Panc1 (cell line): ENCODE measurements at places on chromosomes 7 and 10.

DNA sequence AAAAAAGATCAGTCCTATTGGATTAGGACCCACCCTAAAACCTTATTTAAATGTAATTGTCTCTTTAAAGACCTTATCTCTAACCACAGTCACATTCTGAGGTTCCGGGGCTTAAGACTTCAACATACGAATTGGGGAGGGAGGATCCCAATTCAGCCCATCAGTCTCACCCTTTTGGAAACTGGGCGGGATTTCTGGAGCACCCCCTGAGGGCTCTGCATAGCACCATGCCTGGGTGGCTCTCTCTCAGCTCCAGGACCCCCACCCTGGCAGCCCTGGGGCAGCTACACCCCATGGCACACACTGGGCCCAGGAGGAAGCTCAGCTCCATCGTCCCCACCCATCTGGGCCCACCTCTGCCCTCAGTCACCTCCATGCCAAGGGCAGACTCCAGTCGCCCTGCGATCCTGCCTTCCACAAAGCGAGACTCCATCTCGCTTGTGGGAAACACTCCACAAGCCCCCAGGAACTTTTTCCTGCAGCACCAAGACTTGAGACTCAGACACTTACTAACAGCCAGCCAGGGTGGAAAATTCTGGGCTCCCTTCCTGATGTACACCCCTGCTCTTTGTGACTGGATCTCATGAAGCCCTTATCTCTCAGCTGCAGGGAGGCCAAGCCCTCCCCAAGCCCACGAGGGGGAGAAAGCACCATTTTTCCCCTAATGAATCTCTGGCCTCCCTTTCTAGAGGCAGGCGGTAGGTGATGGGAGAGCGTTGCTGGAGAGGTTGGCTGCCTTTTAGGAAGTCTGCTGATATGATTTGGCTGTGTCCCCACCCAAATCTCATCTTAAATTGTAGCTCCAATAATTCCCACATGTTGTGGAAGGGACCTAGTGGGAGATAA is 90.8 kb upstream of the KDM7A start:
- DNase-seq: no peak

GRCh38 chr7:64811767-64812166 is 17.5 kb downstream of the ZNF138 start:
- no peak for DNase-seq

DNA sequence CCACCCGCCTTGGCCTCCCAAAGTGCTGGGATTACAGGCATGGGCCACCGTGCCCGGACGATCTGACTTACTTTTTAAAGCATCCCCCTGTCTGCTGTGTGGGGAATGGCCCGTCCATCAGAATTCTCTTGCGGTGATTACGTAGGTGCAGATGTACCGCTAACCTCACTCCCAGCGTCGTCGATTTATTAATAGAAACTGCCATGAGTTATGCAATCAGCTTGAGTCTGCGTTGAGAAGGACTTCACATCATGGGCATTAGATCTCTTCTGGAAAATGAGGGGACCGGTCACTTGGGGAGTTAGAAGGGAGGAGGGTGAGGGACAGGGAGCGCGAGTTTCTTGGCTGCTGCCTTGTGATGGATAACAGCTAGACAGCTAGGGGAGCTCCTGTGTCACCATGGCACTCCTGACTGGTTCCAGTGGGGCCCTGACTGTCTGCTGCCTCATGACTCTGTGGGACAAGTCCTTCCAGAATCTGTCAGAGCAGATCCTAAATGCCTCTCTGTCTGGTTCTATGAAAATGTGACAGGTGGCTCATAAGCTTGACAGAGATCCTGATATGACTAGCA is 35.2 kb downstream of the POR start:
- DNase-seq: no peak

GRCh38 chr10:69562731-69563254 is 10.4 kb downstream of the NEUROG3 start:
- no peak for DNase-seq

- DNase-seq: no peak
Measured at GRCh38 chr7:36131026-36131425, 22.0 kb upstream of the EEPD1 start.

- DNase-seq: no peak
Measured at GRCh38 chr7:8618441-8619070, 185.1 kb downstream of the NXPH1 start.

- DNase-seq: no peak
Measured at GRCh38 chr7:50310361-50310760, 5.8 kb downstream of the IKZF1 start.

GRCh38 chr7:6293202-6293601 is 20.8 kb upstream of the CYTH3 start:
- DNase-seq: no peak

- DNase-seq: no peak
Measured at GRCh38 chr10:70578371-70578947, 24.1 kb downstream of the PRF1 start.

DNA sequence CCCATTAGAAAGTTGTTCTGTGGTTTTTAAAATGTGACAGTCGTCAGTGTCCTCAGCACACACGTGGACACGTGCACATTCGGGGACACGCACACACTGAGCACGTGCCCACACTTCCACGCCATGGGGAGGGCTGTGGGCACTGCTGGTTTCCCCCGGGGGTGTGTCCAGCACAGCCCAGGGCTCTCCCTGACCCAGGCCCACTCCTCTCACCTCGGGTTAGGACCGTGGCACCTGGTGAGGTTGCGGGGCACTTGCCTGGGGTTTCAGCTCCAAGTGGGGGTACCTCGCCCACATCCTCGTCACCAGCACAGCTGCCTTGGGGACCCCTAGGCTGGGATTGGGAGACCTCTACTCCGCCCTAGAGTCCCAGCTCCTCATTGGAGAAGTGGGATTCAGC is 20.7 kb downstream of the GET4 start:
- no peak for DNase-seq

- no peak for DNase-seq
Measured at GRCh38 chr7:134022286-134022911, 104.7 kb upstream of the LRGUK start.

DNA sequence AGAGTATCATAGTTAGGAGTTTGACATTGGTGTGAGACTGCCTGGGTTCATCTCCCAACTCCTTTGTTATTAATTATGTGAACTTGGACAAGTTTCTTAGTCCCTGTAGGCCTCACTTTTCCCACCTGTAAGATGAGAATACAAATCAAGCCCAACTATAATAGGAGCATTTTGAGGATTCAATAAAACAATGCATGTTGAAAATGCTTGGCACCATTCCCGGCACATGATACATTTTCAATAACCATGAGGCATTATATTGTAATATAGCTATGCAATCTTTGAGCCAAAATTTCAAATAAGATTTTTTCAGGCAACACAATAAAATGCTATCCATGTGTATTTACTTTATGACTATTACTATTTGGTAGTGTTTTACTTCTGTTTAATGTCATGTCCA is 229.0 kb upstream of the SP4 start:
- DNase-seq: no peak

- DNase-seq: no peak
Measured at GRCh38 chr10:77550378-77550777, 87.2 kb downstream of the KCNMA1 start.

- no peak for DNase-seq
Measured at GRCh38 chr10:51950996-51951555, 251.7 kb upstream of the CSTF2T start.

DNA sequence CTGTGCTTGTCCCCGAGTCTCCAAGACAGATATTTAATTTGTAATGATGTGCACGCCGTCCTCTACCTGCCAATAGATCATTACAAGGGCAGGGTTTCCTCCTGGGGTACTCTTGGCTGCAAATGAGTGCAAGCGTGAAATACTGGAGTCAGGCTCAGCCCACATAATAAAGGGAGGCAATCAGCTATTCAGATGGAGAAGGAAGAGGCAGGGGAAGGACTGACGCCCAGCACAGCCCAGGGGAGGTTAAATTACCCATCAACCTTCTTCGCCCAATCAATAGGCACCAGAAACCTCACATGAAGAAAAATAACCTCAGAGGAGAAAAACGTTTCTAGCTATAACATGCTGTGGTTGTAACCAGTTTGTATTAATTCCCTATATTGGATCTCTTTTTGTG is 544.9 kb upstream of the ADARB2 start:
- DNase-seq: no peak

DNA sequence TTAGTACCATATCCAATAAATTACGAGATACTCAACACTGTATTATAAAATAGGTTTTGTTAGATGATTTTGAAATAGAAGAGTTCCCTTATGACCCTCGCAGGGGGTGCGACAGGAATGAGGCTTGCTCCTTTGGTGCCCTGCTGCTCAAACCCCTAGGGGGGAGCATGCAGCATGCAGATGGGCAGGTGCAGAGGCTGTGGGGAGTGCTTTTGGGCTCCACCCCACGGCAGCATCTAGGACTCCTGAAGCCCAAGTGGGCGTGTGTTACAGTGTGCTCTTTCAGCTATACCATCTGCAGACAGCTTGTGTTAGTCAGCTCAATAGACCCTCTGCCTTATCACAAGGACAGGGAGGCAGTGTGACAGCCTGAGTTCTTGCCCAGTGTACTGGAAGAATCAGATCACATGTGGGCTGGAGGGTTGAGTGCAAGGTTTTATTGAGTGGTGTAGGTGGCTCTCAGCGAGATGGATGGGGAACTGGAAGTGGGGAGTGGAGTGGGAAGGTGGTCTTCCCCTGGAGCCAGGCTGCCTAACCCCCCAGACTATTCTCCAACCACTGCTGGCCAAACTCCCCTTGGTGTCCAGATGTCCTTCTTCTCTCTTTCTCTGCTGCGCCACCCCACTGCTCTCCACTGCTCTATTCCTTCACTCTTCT is 3.1 kb upstream of the MRC1 start:
- no peak for DNase-seq

DNA sequence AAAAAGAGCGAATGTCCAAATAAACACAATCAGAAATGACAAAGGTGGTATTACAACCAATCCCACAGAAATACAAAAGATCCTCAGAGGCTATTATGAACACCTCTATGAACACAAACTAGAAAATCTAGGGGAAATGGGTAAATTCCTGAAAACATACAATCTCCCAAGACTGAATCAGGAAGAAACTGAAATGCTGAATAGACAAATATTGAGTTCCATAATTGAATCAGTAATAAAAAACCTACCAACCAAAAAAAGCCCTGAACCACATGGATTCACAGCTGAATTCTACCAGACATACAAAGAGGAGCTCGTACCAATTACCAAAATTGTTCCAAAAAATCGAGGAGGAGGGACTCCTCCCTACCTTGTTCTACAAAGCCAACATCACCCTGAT is 56.1 kb upstream of the ZNF800 start:
- DNase-seq: no peak

DNA sequence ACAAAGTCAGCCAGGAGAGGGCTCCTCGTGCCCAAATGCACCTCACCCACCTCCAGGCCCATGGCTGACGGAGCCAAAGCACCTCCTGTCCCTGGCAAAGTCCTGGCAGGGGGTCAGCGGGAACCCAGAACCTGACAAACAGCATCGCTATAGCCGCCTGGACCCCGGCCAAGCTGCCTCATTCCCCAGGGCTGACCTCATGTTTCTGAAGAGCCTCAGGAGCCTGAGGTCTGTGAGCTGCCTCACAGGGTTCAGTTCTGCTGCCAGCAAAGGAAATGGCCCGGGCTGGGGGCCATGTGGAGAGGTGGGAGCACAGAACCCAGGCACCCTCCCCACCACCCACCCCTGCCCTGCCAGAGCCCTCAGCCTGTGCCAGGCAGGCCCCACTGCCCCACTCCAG is 4.2 kb upstream of the NANOS1 start:
- no peak for DNase-seq

DNA sequence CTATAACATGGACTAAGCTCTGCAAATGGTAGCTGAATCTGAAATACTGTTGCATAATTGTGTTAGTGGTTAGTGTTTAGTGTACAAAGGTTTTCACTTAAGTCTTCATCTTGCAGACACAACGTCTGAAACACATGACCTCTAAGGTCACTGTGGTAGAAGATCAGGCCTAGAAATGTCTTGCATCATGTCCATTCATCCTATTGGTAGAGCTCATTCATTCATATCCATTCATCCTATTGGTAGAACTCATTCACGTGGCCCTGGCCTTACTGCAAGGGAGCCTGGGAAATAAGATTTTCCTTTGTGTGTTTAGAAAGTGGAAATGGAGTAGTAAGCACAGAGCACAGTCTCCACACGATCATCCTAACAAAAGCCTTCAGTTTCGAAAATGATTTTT is 485.8 kb downstream of the PLXNA4 start:
- no peak for DNase-seq

GRCh38 chr10:86047588-86047987 is 319.0 kb downstream of the GRID1 start:
- no peak for DNase-seq

DNA sequence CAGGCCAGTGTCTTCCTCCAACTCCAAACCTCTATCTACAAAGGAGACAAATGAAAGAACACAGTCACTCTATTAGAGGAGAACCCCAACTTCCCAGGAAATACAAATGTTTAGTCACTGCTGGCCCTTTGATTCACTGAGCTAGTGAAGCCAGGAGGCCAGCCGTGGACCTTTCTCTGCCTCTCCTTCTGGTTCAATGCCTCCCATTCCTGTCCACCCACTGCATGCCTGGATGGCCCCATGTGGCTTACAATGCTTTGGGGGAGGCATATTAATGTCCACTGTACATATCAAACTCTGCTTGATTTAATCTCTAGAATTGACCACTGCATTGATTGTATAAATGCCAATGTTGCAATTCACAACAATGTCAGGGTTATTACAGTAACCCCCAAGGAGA is 687.3 kb downstream of the KCNMA1 start:
- DNase-seq: no peak

GRCh38 chr7:8143151-8143874 is 118.7 kb downstream of the ICA1 start:
- no peak for DNase-seq

DNA sequence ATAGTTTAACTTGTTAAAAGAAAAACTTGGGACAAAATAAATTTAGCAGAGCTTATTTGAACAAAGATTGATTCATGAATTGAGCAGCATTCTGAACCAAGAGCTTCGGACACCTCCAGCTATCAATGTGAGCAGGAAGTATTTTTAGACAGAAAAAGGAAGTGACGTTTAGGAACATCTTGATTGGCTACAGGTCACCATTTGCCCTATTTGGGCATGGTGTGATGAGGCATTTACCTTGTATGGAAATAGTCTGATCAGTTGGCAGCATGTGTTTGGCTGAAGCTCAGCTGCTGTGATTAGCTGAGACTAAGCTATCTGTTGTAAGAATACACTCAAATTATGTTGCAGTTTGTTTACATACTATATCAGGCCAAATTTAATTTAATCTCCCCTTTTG is 185.1 kb downstream of the ATRNL1 start:
- DNase-seq: no peak

- DNase-seq: no peak
Measured at GRCh38 chr10:90635111-90635765, 222.6 kb downstream of the HTR7 start.

DNA sequence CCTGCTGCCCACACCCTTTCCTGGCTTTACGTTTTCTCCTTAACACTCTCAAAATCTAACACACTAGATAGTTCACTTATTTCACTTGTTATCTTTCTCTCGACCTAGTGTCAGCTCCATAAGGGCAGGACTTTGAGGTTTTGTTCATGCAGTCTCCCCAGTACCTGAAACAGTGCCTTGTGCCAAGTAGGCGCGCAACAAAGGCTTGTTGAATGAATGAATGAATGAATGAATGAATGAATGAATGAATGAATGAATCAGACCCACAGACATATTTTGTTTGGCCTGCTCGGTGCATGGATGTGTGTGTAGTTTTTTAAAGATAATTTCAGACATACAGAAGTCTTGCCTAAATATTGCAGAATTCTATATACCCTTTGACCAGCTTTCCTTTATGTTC is 6.2 kb downstream of the TYSND1 start:
- no peak for DNase-seq

GRCh38 chr7:116500078-116500853 is 728 bp downstream of the CAV2 start:
- no peak for DNase-seq
